NCI-H1694 (cell line): ENCODE measurements at places on chromosomes 4 and X.

DNA sequence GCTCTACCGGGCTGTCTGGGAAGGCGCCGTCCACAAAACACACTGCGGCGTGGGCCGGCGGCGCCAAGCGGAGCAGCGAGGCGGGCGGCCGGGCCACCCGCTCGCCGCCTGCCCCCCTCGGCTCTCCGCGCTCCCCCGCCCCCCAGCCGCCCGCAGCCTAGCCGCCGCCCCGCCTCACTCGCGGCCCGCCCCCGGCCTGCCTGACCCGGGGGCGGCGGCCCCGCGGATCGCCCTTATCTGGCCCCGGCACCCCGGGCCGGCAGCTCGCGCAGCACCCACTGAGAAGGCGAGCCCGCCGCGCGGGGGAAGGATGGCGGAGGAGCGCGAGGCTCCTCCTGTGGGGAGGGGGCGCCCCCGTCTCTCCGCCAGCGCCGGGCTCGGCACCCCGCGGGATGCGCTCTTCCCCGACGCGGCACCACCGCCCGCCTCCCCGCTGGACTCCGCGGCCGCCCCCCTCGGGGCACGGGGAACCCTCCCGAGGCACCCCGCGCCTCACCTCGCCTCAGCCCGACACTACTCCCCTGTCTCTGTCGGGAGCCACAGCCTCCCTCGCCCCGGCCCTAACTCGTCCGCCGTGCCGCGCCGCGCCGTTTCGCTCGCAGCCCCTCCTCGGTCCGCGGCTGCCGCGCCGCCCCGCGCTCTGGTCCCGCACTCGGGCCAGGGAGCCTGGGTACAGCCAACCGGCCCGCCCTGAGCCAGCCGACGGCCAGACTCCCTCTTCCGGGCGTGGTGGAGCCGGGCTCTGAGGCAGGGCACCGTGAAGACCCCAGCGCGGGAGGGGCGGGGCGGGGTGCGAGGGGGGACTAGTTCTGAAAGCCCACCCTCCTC is 566 bp downstream of the ATP11C start:
- no peak for DNase-seq

- DNase-seq, result no peak
Observed at GRCh38 chrX:37627602-37628001, 56.1 kb downstream of the LANCL3 start.

GRCh38 chr4:158250321-158250720 is 40.0 kb downstream of the TMEM144 start:
- no peak for DNase-seq

DNA sequence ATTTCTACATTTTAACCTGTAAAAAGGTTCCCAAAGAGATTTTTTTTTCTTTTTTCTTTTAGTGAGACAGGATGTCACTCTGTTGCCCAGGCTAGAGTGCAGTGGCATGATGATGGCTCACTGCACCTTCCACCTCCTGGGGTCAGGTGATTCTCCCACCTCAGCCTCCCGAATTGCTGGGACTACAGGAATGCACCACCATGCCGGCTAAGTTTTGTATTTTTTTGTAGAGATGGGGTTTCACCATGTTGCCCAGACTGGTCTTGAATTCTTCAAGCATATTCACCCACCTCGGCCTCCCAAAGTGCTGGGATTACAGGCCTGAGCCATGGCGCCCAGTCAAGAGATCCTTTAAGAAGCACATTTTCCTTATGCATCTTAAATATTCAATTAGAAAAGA is 12.6 kb downstream of the RHOH start:
- DNase-seq, result no peak

GRCh38 chrX:71177327-71177726 is 32.7 kb downstream of the NLGN3 start:
- DNase-seq, result no peak

- no peak for DNase-seq
Observed at GRCh38 chrX:29082558-29082957, 495.3 kb downstream of the IL1RAPL1 start.

DNA sequence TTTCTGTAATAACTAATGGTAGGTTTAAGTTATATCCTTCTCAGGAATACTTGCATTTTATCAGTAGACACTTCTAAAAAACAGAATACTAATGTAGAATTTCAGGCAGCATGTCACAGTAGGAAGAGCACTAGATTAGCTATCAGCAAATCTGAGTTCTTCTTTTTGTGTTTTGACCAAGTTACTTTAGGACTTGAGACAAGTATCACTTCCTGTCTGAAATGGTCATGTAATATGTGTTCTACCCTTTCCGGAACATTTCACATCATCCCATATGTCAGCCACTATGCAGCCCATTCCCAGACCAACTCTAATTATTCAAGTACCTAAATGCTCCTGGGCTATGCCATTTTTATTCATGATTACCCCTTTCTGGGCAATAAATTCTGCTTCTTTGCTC is 401.8 kb upstream of the RPS6KA3 start:
- no peak for DNase-seq

DNA sequence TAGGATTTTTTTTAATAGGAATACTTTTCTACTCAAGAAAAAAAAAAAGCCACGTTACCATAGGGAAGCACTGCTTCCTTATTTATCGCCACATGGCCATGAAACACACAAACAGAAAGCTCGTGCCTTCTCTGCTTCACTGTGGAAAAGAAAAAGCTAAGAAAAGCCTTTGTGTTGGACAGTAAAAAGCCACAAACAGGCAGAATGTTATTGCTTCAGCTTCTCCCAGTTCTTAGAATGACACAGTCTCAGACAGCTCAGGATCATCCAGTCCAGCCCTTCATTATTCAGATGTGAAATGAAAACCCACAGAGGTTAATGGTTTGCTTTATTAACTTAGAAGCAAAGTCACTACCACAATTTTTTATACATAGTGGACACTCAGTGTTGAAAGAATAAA is 181.6 kb upstream of the NOCT start:
- DNase-seq, result no peak

GRCh38 chrX:15977644-15978043 is 123.0 kb upstream of the AP1S2 start:
- DNase-seq, result no peak

DNA sequence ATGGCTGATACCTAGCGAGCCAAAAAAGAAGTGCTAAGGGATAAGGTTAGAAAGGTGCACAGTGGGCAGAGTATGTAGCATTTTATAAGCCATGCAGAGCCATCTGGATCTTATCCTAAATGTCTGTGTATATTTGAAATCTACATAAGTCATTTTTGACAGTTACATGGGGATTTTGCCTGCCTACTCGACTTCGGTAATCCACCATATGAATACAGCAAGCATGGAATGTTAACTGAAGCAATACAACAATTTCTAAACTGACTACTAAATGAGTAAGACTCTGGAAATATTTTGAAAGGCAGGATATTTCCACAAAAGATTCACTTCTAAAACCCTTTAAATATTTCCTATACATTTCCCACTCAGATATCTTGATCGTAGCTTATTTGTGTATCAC is 122.5 kb downstream of the KCNIP4 start:
- DNase-seq, result no peak

- DNase-seq, result no peak
Observed at GRCh38 chr4:62622089-62622488, 1422.0 kb downstream of the ADGRL3 start.

GRCh38 chr4:117545039-117545438 is 459.7 kb upstream of the TRAM1L1 start:
- DNase-seq, result no peak

DNA sequence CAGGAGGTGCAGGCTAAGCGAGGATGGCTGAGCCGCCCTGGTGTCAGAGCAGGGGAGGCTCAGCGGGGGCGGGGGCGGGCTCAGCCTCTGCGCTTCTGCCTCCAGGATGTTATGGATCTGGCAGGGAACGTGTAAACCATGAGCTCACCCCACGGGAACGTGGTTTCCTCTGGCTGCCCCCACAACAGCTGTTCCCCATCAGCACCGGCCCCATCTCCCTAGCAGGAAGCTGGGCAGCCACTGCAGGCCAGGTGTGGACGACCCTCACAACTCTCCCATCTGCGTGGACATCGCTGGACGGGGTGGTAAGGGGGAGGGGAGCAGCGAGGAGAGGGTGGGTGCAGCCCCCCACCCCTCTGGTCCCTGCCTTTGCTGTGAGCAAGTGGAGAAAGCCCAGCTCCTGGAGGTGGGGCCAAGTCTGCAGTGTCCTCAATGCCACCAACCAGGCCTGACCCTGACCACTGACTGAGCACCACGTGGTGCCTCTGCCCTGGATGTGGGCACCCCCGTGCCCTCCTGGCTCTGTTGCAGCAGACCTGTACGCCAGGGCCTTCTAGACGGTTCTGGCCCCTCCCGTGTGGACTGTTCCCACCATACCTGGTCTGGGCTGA is 28.1 kb upstream of the SPON2 start:
- DNase-seq, result peak; percentile 53

GRCh38 chr4:10625131-10625530 is 59.4 kb downstream of the CLNK start:
- peak; percentile 36 for DNase-seq

GRCh38 chr4:68960294-68961163 is 8.9 kb upstream of the UGT2A3 start:
- no peak for DNase-seq

- DNase-seq, result no peak
Observed at GRCh38 chr4:103895876-103896465, 176.2 kb upstream of the TACR3 start.

- DNase-seq, result no peak
Observed at GRCh38 chrX:29890646-29891200, 324.6 kb upstream of the MAGEB2 start.

GRCh38 chrX:138756234-138756633 is 44.7 kb upstream of the FGF13 start:
- DNase-seq, result no peak

GRCh38 chr4:98659106-98659592 is 738 bp upstream of the TSPAN5 start:
- peak; percentile 10 for DNase-seq

DNA sequence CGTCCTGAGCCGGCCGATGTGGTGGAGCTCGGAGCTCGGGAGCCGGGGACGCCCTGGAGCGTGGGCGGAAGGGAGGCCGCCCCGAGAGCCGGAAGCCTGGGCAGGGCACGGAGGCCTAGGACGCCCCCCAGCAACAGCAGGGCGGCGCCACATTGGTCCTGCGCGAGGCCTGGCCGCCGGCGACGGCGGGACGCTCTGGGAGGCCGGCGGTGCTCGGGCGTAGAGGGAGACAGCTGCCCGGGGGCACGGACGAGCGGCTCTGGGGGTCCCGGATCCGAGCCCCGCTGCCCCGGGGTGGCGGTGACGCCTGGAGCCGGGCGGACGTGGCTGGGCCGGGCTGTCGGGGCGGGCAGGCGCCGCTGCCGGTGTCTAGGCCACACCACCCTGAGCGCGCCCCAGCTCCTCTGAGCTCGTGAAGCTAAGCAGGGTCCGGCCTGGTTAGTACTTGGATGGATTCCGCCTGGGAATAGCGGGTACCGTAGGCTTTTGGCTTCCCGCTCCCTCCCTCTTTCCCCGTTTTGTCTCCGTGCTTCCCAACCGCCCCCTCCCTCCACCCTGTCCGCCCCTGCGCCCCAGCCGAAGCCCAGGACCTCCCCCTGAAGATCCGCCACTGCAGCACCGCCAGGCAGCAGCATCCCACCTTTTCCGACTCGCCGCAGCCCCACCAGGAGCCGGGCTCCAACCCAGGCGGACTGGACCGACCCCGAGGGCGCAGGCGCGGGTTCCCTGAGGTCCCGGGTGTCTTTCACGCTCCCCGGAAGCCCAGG is 12.1 kb downstream of the FRG2 start:
- no peak for DNase-seq

DNA sequence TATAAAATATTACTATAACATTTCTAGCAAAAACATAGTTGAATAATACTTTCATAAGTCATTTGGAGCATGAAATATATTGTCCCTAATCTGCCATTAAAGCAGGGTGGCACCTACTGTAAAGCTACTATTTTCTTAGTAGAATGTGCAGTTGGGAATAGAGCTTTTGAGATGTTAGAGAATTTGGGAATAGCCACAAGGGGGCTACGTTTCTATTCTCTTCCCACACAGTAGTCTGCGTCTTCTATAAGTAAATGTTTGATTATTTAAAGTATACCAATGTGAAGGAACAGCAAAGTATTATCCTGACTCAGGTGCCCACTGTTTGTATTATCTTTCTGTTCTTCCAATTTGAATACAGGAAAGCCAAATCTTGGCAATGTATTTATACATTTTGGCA is 323.2 kb upstream of the GIMD1 start:
- DNase-seq, result no peak

- DNase-seq, result no peak
Observed at GRCh38 chrX:13719192-13719856, 15.1 kb downstream of the TRAPPC2 start.

DNA sequence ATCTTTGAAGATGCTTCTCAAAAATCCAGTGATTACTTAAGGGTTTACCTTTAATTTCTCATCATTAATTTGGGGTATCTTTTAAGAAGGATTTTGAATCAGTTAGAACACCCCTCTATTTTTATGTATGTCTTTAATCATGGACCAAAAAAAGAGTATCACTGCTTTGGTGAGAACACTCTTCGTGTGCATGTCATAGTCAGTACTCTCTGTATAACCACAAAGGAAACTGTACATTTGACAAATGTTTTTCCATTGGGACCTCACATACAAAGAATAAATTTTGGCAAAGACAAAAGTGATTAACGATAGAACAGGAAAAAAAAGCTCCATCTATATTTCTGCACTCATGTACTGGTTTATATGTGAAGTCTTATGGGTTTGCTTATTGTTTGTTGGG is 31.3 kb downstream of the FAM241A start:
- DNase-seq, result no peak

DNA sequence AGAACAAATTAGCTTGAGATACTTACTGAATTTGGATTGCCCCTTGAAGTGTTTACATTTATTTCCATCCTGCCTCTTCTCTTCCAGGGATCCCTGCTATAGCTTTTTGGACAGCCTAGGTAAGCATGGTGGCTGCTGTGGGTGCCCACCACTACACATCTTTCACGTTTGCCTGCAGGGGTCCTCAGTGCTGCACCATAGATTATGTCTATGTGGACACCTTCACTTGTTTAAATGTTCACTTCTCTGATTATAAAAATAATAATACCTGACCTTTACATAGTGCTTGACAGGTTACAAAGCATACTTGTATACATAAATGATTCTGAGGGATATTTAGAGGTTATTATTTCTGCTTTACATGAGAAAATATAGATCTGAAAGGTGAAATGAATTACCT is 67.9 kb upstream of the SLC4A4 start:
- DNase-seq, result peak; percentile 14

- DNase-seq, result no peak
Observed at GRCh38 chr4:32697281-32697814, 1977.2 kb downstream of the PCDH7 start.

- no peak for DNase-seq
Observed at GRCh38 chr4:174749091-174749490, 80.0 kb downstream of the GLRA3 start.

GRCh38 chr4:108169664-108170063 is 932 bp upstream of the LEF1 start:
- no peak for DNase-seq
